NCI-H2081 (cell line): ENCODE measurements at places on chromosomes 2 and 18.

DNA sequence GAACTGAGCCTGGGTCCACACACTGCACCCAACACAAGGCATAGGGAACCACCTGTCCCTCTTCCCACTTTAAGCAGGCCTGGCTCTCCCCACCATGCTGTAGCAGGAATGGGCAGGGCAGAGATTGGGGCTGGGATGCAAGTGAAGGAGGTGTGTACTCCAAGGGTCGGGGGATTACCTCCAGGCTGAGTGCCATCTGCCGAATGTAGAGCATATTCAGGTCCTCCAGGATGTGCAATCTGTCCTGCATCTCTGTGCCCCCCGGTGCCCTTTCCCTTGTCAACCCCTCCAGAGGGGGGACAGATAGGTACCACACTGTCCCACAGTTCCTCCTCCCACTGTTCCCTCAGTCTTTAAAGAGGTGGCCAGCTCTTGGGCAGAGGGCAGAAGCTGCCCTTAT, 2.4 kb downstream of the RTKN start:
- no peak for DNase-seq

GRCh38 chr2:241734467-241735208, at the start of gene D2HGDH:
TSS of gene D2HGDH (plus strand) at chr2:241734630. CDS start at chr2:241735225, 595 bp downstream.
- peak; percentile 86 for DNase-seq

GRCh38 chr2:176508984-176509740, 239.9 kb downstream of the MTX2 start:
- DNase-seq, result no peak

DNA sequence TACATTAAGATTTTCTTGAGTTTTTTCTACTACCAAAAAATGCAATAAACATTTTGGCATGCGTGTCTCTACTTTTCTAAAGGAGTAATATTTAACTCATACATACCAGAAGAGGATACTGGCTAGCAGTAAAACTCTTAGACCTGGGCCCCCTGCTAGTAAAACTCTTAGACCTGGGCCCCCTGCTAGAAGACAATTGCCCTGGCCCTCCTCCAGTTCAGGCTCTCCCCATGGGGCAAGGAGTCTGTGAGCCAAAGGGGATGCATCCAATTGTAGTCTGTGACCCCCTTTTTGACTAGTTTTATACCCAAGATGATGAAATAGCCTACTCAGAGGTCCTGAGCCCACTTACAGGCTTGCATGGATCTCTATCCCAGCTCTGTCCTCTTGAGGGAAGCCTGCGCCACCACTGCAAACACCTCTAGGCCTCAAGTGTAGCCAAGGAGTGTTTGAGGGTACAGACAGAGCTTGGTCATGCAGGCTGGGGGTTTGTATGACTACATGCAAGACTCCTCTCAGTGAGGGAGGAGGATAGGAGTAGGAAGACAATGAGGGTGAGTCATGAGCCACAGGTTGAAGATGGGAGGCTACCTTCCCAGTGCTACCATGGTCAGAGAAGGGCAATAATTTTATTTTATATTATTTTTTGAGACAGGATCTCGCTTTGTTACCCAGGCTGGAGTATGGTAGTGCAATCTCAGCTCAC, 45.2 kb upstream of the PGAP1 start:
- no peak for DNase-seq

- DNase-seq, result no peak
Observed at GRCh38 chr2:52395912-52396311, 1364.0 kb upstream of the NRXN1 start.

GRCh38 chr2:241813644-241814392, 4.8 kb downstream of the NEU4 start:
- DNase-seq, result no peak

GRCh38 chr2:96486696-96487095, 18.5 kb downstream of the NEURL3 start:
- no peak for DNase-seq

- no peak for DNase-seq
Observed at GRCh38 chr2:215879977-215880940, 133.1 kb downstream of the MREG start.

GRCh38 chr2:236033462-236033861, 134.7 kb downstream of the GBX2 start:
- no peak for DNase-seq

DNA sequence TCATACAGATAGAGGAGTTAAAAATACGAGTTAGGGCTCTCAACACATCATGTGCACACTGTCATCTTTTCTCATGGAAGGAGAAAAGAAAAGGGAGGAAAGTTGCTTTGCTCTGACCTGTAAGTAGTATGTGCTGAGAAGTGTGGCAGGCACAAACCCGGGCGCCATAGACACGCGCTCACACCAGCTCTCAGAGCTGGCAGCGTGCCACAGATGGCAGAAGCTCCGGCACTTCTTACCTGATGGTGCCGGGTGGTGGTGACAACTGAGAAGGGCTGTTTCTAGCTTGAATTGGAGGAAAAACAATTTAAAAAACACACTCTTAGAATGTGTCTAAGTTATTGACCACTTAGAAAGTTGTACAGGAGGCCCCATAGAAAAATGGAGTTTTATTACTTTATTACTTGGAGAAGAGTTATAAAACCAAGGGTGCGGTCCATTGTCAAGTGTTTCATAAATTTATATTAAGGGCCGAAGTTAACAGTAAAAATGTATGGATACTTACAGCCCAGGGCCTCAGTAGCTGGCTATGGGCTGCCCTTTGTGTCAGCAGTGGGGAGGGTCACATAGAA, 92.2 kb downstream of the DPP4 start:
- no peak for DNase-seq

DNA sequence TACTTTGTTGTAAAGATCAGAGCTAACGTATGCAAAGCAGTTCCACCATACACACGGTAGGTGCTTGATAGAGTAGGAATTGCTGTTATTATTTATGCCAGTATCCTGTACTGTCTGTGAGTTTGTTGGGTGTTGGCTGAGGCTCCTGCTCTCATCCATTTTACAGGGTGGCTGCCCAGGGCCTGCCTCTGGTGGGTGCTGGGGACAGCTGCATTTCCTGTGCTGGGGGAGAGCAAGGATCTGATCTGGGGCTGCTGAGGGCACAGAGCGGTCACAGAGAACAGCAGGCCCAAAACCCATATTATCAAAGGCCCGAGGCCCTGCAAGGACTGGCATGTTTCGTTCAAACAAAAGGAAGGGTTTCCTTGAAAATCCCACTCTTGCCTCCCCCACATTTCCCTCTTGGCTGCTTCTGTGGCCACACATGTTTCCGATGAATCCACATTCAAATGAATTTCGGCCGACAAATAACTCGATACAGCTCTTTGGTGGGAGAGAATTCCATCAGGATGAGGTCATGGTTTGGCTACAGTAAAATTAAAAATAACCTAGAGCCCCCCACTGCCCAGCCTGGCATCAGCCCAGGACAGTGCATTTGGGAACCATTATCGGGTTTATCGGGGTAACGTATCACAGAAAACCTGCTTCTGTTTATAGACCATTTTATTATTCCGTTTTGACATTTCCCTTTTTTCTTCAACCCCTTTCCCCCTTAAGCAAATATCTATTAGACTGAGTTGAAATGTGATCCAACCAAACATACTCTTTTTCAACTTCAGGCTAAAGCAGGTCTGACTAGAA, 143.4 kb downstream of the CYRIA start:
- DNase-seq, result no peak

DNA sequence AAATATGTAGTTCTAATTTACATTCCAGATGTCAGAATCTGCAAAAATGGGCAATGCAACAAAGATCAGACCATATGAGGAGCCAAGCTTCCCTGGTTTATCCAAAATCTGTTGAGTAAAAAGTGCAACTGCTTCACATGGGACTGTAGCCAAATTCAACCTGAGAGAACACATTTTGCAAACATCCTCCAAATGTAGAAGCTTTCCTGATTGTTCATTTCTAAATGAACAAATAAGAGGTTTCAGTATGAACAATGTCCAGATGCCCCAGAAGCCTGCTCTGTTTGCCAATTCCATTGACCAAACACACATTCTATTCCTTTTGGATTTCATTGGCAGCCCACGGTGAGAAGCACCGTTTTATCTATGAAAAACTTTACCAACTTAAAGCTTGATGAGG, 117.9 kb upstream of the OSR1 start:
- DNase-seq, result peak; percentile 13

- DNase-seq, result no peak
Observed at GRCh38 chr18:77155031-77155430, 22.4 kb upstream of the MBP start.

GRCh38 chr2:158762336-158762735, 32.8 kb upstream of the DAPL1 start:
- DNase-seq, result no peak

GRCh38 chr2:233818639-233819621, 35.4 kb downstream of the HJURP start:
- DNase-seq, result no peak

- no peak for DNase-seq
Observed at GRCh38 chr2:223952280-223952968, 4.8 kb upstream of the MRPL44 start.

DNA sequence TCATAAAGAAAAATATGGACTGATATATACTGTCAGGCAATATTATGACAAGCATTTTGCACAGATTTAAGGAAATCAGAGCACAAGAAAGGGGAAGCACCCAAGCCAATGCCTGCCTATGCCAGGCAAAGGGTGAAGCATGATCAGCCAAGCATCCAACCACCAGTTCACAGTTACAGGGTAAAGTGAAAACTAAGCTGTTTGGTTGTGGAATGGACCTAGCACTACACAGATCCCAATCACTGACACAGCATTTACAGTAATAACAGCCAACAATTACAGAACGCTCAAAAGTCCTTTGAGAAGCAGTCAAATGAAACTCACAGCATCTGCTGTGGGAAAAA, 90.3 kb downstream of the SP3 start:
- no peak for DNase-seq

DNA sequence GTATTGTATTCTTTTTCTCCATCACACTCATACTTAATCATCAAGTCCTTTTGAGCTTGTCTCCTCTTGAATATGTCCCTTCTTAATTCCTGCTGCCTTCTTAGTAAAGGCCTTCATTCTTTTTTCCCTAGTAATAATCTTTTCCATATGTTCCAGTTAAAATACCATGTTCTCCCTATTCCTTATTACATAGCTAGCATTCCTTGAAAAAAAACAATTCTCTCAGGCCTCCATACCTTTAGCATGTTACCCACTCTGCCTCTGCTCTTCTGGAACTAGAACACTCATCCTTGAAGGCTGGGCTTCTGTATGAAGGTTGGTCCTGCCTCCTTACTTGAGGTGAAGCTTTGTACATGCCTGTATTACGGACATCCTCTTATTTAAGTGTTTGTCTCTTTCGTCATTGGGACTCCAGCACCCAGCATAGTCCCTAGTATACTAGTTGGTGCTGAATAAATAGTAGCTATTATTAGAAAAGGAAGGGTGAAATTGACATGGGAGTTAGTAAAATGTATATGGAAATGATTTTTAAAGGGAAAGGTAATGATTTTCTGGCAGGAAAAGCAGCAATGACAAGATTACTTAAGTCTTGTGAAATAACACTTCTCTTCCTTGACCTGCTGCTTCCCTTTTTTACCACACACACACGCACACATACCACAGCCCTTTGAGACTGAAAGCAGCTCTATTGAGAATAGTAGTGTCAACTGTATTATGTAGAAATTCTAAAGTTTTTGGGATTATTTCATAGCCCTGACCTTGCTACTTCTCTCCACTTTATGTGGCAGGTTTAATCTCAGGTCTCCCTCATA, 45.6 kb downstream of the REL start:
- no peak for DNase-seq

DNA sequence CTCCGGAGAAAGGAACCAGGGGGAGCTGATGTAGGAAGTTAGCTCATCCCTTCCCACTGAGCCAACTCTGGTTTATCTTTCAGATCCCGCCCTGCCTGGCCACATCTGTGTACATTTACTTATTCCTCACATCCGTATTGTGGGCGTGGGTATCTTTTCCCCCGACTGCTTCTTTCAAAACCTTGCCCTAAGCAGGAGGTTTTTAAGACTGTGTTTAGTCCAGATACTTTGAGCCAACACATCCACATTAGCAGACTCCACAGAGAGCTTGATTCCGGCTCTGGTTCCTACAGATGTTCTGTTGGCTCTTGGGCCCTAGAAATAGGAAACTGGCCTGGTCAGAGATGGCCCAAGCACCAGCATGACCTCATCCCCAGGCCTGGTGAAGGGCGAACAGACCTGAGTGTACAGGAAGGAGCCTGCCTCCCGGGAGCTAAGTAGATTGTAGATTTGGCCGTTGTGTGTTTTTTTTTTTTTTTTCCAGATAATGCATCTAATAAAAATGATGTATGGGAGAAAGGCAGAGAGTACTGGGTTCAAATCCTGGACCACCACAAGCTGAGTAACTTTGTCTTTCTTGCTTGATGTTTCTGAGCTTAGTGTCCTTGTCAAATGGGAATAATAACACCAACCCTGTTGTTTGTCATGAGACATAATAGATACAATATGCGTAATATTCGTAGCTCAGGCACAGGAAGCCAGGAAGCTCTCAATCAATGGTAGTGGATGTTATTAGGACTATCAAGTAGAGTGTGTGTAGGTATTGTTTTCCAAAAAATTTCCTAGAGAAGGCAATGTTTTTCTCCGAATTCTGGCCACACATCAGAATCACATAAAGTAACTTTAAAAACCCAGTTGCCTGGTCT, 92.3 kb downstream of the PRKCE start:
- DNase-seq, result no peak

DNA sequence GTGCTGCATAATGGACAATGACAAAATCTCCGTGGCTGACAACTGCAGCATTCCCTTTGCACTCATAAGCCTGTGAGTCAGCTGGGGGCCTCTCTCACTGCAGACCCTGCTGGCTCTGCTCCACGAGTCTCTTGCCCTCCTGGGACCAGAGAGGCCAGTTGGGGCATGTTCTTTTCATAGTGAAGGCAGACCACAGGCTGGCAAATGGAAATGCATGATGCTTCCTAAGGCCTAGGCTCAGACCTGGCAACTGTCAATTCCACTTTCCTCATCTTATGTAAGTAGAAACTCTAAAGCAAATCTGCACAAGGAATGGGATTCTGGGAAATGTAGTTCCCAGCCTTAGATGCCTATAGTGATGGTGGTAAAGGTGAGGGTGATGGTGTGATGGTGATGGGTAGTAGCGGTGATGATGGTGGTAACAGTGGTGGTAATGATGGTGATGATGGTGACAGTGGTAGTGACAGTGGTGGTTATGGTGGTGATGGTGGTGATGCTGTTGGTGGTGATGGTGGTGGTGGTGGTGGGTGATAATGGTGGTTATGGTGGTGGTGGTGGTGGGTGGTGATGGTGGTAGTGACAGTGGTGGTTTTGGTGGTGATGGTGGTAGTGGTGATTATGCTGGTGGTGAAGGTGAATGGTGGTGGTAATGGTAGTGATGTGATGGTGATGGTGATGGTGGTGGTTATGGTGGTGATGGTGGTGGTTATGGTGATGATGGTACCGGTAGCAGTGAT, 185.8 kb upstream of the ARL4C start:
- no peak for DNase-seq

- no peak for DNase-seq
Observed at GRCh38 chr2:73174941-73175662, 27.3 kb upstream of the NOTO start.

GRCh38 chr18:6478121-6478520, 63.4 kb upstream of the L3MBTL4 start:
- no peak for DNase-seq

GRCh38 chr2:166375736-166376487, at the start of gene SCN9A:
TSS of gene SCN9A (minus strand) at chr2:166375944. CDS start at chr2:166311756, 64,188 bp downstream.
- peak; percentile 92 for DNase-seq
